ENCODE measurements at places on chromosomes 3 and 15.
A peak's percentile ranks its signal among the peaks of the same experiment; 100 is the strongest.

DNA sequence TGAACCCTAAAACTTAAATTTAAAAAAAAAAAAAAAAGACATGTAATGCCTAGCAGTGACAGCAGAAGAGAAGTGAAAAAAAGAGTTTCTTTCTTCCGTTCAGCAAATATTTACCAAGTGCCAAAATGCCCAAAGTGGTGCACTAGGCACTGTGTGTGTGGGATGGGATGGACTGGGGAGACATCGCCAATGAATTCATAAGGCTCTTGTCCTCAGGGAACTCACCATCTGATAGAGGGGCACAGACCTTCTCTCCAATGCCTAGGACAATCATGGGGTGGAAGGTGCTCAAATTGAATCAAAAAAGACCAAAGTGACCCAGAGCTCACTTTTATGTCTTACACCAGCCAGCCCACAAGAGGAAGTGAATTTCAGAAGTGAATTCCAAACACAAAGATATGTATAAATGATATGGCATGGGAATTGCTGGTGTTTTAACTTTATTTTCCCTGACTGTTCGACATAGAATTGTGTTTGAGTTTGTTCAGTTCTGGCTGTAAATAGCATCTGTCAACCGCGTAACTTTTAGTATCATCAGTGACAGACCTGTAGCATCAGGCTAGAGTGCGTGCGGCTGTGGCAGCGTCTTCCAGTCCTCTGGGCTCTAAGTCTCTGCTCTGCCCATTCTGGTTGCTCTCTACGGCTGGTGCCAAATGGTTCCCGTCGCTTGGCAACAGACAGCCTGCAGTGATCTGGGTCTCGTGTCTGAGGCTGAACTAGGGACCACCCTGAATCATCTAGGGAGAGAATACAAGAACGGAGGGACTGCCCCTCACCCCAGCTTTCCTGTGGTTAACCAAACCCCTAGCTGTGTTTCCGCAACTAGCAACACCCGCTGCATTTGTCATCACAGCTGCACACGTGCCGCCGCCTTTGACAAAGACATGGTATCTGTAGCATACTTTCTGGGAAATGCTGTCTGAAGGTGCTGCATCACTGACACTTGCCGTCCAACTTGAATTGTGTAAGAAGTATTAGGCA is 154.0 kb upstream of the THBS1 start:
- peak; percentile 59 for DNase-seq

DNA sequence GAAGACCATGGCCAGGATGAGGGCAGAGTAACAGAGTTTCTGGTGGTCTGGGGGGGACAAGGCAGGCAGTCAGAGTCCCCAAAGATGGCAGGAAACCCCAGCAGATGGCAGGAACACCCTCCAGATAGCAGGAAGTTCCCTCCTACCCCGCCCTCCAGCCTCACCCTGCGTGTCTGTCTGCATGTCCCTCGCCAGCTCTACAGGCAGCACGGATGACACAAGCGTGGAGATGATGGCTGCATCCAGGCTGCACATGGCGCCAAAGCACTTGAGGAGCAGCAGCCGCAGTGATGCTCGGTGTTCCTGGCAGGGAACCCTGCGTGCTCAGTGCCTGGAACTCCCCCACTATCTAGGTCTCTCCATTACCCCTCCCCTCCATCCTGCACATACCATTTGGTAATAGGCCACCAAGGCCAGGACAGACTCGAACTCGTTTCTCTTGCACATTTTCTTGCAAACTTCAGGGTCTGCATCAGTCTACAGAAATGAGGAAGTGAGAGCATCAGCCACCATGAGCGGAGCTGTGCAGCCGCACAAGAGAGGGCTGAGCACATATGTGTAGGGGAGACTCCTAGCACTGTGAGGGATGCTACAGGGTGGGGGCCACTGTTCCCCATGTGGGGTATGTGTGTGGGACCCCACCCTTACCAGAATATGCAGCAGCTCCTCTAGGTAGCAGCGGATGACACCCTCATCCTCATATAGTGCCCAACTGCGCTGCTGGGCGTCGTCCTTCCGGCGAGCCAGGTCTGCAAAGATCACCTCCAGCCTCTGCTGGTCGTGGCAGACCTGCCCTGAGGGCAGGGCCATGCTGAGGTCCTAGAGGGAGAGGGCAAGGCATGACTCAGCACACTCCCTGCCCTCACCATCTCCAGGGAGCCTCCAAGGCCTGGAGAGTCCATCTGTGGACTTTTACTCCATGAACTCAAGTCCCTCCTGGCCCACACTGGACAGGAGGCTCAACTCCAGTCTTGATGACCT is 6.0 kb downstream of the NCKIPSD start:
- DNase-seq: no peak

- peak; percentile 67 for DNase-seq
These were observed 82.4 kb downstream of the WWTR1 start for GRCh38 chr3:149575213-149575960.

- no peak for DNase-seq
These were observed 140.3 kb downstream of the TJP1 start for GRCh38 chr15:29681946-29682345.

- no peak for DNase-seq
These were observed 41.2 kb downstream of the HES1 start for GRCh38 chr3:194177141-194177540.

- DNase-seq: no peak
These were observed 7.7 kb downstream of the ITIH1 start for GRCh38 chr3:52784931-52785590.

- no peak for DNase-seq
These were observed 114.8 kb downstream of the MYLK start for GRCh38 chr3:123769356-123769743.

GRCh38 chr15:87614704-87615103 is 641.8 kb downstream of the NTRK3 start:
- no peak for DNase-seq

DNA sequence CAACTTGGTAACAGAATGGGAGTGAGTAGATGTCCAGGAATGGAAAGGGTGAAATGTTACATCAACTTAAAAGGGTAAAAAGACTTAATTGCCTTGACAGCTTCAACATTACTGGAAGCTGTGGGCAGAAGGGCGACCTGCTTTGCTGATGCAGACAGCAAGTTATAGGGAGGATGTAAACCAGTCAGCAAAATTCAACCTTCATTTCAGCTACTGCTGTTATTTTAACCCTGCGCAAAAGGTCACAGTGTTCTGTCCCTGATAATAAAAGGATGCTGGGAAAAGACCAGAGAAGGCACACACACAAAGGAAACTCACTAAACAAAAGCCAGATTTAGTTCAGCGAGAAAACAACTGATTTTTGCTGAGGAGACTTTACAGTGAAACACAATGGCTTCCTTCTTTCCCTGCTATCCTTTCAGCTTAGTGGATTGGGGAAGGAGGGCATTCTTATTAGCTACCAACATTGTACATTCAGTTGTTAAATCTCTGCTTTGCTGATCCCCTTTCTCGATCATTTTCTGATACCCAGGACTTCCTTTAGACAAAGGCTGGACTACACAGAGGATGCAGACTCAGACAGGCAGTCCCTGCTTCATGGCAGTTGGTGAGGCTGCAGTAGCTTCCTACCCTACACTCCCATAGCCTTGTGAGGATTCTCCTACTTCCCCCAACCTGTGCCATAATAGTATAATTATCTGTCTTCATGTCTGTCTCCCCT is 62.0 kb downstream of the P3H2 start:
- no peak for DNase-seq

DNA sequence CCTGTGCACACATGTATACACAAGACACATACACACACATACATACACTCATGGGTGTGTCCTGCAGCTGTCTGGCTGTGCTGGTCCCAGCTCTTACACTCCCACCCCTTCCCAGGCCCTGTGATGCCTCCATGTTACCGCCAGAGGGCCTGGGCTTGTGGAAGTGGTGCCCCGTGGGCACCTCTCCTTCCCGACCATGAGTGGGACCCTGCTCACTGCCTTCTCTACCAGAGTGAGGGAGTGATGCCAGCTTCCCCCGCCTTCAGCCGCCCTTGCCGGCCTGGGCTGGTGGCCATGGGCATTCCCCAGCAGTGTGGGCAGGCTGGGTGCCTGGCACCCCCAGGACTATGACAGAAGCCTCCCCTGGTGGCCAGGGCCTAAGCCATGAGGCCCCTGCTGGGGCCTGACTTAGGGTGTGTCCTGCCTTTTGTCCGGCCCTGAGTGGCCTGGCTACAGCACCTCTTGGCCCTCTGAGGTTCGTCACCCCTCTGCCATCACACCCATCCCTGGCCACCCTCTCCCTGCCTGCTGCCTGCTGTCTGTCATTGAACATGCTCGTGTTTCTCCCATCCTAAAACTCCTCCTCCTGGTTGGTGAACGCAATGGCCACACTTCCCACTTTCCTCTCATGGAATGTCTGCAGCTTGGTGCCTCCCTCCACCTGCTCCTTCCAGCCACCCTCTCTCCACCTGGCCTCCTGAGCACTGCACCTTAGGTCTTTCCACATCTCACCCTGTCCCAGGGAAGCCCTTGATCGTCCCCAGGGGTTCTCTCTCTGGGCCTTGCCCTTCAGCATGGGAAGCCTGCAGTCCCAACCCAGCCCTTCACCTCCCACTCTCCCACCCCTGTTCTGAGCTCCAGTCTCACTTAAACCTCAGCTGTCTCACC is 14.6 kb downstream of the HDAC11 start:
- DNase-seq: peak; percentile 49

All from right forelimb (tissue), 1 donor.